ENCODE measurements at places on chromosomes 7 and 10.

- no peak for DNase-seq
Observed at GRCh38 chr10:82966130-82966529, 1091.1 kb downstream of the NRG3 start.

GRCh38 chr10:69896606-69897231 is 95.0 kb downstream of the COL13A1 start:
- no peak for DNase-seq

GRCh38 chr7:154912871-154913637 is 89.9 kb downstream of the PAXIP1 start:
- DNase-seq: no peak

GRCh38 chr10:108653531-108653930 is 1269.8 kb downstream of the XPNPEP1 start:
- DNase-seq: no peak

GRCh38 chr7:111763221-111763801 is 201.0 kb upstream of the IMMP2L start:
- peak; percentile 14 for DNase-seq

Data from NCI-H226 (cell line).